ENCODE measurements at places on chromosomes 6 and 20.

DNA sequence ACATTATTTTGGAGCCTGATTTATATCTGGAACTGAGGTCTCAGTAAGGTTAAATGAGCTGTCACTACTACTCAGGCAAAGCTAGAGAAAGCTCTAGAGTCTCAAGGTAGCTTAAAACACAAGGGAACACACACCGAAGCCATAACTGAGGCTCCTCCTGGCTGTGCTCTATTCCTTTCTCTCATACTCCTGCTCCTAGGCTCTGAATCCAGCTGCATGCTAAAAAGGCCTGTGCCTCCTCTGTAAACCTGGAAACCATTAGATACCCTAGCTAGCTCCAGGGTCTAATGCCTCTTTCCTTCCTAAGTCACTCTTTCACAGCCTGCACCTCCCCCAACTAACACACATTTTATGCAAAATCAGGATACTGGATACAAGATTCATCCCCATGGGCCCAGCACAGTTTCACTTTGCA lies 17.1 kb downstream of the RIPOR2 start:
- DNase-seq, result no peak

DNA sequence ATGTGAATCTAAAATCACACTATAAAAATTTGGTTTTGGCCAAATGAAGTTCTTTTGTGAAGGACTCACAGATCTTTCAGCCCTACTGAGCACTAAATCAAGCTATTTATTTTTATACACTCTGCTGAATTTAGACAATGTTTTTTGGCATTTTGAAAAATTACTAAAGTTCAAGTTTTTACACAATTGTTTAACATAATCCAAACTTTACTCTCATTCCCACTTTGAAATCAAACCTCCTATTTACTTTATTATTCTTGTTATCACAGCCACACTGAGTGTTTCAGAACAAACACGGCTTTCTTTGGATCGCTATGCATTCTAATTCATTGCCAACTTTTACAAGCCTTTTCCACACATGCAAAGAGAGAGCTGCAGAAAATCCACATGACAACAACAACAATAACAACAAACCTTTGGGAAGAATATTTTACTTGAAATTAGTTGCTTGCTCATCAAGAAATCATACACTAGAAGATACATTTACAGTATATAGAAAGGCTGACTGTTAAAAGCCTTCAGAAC lies 49.1 kb upstream of the TMEM30A start:
- no peak for DNase-seq

DNA sequence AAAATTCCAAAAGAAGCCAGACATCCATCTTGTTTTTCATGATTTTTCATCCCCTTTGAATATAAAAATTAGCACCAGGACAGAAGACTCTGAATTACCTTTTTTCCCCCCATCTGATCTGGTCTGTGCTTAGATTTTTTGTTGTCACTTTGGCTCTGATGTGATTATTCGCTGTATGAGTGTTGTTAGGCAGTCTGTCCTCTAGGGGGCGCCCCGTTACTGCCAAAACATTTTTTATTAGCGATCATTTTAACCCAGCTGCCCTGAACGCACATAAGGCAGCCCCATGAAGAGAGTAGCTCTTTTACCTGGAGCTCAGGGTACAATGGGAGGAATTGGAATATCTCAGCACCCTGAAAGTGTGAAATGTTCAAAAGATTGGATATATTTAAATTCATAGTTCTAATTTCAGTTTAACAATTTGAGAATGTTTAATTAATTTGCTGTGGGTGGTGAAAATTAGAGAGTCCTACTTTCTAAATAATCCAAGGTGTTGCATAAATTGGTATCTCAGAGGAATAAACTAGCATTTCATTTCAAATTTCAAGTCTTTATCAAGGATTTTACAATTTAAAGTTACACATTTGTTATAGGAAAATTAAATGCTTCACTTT lies 60.8 kb downstream of the PRPH2 start:
- DNase-seq, result peak; percentile 90

DNA sequence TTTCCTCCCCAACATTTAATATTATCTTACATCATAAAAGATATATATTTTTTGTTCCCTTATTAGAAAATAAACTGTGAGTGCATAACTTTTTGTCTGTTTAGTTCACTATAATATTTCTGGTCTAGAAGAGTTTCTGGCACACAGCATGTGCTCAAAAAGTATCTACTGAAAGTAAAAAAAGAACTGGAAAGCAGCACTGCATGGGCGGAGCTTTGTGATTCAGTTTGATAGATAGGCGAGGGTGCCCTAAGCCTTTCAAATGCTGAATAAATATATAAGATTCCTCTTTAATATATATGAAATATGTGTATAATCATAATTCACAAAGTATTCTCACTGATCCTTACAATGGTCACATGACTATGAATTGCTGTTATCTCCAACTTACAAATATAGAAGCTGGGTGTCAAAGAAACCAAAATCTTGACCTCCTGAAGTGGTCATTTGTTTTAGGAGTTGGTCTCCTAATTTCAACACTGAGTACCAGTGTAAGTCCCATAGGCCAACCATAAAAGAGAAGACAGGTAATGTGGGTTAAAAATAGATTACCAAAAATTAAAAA lies 50.8 kb downstream of the OR2B2 start:
- DNase-seq, result no peak

DNA sequence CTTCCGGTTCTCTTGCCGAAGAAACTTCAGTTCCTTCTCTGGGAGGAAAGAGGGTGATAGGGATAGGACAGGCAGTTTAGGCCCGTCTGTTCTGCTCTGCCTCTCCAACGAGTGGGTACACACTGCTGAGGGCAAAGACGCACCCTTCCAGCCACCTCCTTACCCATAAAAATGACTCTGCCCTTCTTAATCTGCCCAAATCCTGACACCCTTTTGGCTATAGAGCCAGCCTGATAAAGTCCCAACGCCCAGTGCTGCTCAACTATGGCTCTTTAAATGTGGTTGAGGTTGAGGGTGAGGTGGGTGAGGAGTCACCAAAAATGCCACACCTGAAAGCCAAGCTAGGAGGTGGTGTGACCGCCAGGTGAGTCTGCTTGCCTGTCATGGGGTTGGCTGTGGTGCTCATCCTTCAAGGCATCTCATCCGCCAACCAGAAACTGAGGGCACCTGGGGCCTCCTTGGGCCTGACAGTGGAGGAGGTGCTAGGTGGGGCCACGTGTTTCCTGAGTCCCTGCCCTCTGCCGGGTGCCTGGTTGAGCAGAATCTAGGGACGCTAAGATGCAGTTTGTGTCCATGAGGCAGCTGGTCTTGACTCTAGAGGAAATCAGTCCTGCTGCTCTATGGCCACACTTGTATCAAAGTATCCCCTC lies 16.3 kb downstream of the CCDC167 start:
- no peak for DNase-seq

GRCh38 chr20:56788671-56789610 lies 159.8 kb downstream of the TFAP2C start:
- no peak for DNase-seq

DNA sequence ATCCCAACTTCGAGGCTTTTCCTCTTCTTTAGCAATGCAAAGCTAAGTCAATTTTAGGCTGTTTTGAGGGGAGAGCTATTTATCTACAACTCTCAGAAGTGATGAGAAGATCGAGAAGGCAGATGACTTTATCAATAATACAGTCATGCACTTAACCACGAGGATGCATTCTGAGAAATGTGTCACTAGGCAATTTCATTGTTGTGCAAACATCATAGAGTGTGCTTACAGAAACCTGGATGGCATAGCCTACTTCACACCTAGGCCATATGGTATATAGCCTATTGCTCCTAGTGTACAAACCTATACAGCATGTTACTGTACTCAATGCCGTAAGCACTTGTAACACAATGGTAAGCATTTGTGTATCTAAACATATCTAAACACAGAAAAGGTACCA lies 66.6 kb downstream of the PRND start:
- no peak for DNase-seq

DNA sequence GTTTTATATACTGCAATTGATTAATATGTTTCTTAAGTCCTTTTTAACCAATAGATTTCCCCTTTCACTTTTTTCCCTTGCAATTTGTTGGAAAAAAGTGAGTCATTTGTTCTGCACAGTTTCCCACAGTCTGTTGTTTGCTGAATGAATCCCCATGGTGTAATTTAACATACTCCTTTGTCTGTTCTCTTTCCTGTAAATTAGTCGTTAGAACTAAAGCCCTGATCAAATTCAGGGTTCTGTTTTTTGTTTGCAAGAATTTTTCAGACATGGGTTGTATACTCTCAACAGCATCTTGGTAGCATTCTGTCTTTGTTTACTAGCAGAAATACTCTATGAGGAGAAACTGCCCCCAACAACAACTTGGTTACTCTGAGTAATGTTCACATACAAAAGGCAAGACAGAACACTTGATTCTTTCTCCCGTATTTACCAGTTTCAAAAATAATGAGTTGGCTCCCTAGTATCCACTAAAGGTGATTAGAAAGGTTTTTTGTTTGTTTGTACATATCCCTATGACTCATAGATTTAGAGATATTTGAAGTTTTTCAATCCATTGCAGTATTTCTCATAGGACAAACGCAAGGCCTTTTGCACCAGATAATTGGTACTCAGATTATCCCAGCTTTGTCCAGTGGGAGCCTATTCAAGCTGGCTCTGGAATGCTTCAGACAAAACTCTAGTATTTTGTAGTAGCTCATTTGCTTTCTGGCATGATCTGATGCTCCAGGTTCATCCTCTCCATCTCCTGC lies 16.5 kb downstream of the BLOC1S5 start:
- no peak for DNase-seq

DNA sequence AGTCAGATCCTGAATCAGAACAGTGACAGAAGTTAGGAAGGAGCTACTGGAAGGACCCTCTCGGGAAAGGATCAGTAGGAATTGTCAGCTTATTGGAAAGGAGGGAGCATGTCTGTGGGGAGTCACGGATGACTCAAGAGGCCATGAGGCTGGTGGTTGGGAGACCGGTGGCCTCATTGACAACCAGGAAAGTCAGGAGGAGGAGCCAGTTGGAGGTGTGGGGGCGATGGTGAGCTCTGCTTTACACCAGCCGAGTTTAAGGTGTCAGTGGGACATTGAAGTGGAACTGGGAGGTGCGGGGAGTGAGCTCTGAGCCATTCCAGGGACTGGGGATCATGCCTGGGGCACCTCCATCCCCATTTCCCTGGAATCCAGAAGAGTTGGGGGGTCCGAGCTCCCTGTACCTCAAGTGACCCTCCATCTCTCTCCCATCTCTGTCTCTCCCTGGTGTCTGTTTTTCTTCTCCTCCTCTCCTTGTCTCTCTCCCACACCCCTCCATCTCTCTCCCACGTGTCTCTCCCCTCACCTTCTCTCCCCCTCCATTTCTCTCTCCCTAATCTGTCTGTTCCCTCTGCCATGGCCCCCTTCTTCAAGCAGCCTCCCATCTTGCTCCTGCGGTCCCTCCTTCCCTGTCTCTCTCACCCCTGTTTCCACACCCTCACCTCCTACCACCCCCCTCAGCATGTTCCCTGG lies 14.3 kb upstream of the ZBTB9 start:
- no peak for DNase-seq

DNA sequence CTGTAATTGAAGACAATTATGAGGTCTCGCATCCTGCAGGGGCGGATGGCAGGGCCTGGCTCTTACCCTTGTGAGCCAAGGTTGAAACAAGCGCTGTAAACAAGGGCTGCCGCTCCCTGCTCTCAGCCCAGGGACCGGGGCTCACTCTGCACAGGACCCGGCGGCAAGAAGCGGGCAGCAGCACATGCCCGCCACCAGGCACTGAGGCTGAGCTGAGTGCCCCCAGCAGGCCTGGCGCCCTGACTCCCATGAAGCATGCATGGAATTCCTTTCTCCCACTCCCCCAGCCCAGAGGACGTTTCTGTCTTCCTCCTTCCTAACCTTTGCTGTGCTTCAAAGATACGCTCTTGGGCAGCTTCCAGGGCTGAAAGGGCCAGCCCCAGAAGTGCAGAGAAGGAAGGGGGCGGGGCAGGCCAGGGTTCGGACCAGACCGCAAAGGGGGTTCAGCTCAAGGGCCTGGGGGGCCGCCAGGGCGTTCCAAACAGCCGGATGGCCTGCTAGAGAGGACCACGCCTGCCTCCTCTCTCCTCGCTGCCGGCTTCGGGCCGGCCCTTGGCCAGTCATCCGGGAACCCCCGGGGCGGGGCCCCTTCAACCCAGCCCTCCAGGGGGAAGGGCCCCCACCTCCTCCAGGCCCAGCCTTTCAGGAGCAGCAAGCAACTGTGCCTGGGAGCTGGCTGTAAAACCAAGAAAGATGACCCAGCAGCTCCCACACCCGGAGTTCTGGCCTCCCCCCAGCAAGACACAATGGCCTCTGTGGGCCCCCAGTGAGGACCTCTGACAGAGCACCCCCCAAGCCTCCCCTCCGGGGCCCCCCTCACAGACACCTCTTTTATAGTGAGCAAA lies 109.9 kb downstream of the NOL4L start:
- DNase-seq, result peak; percentile 86

DNA sequence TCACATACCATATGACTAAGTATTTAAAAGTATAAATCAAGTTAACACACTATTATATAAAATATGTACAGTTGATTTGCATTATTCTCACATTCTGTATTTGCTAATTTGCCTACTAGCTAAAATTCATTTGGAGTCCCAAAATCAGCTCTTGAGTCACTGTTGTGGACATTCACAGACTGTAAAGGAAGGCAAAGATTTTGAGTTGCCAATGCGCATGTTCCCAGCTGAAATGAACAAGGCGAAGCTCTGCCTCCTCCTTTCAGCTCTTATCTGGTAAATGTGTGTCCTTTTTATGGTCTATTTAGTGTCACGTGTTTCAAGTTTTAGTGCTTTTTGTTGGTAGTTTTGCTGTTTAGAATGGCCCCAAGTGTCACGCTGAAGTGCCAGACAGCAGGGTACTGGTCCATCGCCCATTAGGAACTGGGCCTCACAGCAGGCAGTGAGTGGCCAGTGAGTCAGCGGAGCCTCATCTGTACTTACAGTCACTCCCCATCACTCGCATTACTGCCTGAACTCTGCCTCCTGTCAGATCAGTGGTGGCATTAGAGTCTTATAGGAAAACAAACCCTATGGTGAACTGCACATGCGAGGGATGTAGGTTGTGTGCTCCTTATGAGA lies 87.2 kb upstream of the ADTRP start:
- no peak for DNase-seq

- no peak for DNase-seq
Observed at GRCh38 chr20:17969278-17969883, 563 bp downstream of the MGME1 start.

GRCh38 chr6:89260310-89260709 lies 43.2 kb upstream of the GABRR1 start:
- DNase-seq, result no peak

DNA sequence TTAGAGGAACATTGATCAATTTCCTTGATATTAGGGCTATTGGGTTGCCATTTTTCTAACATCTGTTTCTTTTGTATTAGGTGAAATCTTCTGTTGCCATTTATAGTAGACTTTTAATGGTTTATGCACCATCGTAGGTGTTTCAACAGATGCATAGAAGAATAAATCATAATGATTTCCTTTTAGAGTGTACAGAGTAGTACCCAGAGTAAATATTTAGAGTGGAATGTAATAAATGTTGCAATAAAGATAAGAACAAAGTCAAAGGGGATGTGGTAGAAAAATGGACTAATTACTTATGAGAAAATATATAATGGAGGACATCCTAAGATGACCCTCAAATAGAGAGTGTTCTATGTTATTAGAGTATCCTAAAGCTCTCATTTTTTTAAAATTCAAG lies 643.0 kb upstream of the CITED2 start:
- DNase-seq, result no peak
